ENCODE measurements at places on chromosomes 11 and 22.

- DNase-seq = no peak
Measured at GRCh38 chr11:47158242-47158641, 18.4 kb downstream of the ARFGAP2 start.

DNA sequence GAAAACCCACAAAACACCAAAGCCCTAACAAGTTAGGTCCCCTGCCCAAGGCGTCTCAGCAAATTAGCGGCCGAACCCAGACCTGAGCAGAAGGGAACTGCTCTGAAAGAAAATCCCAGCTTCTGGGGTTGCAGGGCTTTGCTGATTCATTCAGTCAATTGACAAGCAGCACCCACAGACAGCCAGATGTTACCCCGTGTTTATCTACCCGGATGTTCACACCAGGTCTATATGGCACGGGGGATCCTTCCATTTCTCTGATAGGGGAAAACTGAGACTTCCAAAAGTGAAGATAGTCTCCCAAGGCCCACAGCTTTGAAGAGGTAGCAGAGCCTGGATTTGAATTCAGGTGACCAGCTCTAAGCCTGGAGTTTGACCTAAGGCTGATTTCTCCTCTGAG is 14.0 kb upstream of the OAF start:
- no peak for DNase-seq

- DNase-seq = no peak
Measured at GRCh38 chr11:108933630-108934029, 268.8 kb downstream of the DDX10 start.

- DNase-seq = no peak
Measured at GRCh38 chr11:69515271-69516245, 34.1 kb downstream of the LINC01488 start.

DNA sequence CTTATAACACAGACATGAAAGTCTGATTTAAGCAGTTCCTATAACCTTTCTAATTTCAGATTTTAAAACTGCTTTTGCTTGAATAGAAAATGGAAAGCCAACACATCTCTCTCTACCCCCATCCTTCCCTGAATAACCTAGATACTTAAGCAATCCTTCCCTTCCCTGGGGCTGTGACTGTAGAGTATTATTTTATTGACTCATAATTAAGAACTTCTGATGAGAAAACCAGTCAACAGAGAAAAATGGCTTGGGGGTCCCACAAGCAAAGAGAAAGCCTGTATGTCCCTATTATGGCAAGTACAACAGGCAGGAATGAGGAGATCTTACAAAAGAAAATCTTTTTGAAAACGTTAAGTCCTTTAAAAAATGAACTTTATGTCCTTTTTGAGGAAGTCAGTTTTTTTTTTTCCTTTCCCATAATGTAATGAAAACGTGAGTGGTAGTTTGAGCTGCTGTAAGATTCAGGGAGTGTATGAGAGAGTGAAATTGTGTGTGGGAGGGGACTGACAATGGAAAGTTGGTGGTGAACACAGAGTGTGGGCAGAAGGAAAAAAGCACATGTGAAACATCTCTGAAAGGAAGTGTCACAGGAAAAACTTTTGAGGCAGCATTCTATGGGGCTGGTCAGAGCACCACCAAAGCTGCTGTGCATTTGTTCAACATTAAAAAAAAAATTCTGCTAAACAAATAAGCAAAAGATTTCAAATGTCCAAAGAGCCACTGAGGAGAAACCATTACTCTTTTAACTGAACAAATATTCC is 154.6 kb downstream of the MAML2 start:
- DNase-seq = no peak

DNA sequence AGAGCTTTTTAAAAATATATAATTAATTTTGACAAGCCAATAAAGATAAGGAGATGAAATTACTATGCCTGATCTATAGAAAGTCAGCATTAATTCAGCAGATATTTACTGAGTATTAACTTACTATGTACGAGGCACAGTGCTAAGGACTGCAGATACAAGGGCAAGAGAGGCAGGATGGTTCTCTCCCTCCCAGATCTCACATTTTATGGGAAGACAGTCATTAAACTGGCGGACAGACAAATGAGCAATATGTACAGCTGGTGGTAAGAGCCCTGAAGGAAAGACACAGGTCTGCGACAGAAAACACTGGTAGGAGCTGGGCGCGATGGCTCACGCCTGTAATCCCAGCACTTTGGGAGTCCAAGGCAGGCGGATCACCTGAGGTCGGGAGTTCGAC is 36.8 kb downstream of the MCHR1 start:
- no peak for DNase-seq

DNA sequence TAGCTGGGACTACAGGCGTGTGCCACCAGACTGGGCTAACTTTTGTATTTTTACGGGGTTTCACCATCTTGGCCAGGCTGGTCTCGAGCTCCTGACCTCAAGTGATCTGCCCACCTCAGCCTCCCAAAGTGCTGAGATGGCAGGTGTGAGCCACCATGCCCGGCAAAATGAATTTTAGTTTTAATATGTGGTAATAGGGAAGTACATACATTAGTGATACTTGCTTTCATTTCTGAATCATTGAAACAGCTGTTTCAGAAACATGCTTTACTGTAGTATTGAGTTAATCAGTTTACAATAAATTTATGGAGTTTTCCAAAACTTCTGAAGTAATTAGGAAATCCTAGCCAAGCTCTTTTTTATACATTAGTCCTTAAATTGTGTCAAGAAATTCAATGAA is 15.6 kb downstream of the PCF11 start:
- no peak for DNase-seq

GRCh38 chr22:36464715-36465231 is 16.7 kb downstream of the TXN2 start:
- DNase-seq = no peak

DNA sequence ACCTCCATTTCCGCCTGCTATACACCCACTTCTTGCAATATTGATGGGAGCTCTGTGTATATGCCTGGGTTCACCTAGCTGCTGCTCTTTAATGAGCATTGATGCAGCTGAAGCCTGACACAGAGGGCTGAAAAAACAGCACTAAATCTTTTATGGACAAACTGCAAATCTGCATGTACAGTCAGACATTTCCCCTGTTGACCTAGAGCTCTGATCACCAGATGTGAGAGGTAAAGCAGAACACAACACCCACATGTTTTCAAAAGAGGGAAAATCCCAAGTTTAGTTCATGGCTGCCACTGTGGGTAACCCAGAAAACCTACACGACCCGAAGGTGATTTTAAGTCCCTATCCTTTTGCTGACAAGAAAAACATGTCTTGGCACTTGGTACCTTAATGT is 303.0 kb upstream of the PITPNB start:
- DNase-seq = no peak

- DNase-seq = no peak
Measured at GRCh38 chr11:42175203-42175602, 715.8 kb upstream of the LRRC4C start.

DNA sequence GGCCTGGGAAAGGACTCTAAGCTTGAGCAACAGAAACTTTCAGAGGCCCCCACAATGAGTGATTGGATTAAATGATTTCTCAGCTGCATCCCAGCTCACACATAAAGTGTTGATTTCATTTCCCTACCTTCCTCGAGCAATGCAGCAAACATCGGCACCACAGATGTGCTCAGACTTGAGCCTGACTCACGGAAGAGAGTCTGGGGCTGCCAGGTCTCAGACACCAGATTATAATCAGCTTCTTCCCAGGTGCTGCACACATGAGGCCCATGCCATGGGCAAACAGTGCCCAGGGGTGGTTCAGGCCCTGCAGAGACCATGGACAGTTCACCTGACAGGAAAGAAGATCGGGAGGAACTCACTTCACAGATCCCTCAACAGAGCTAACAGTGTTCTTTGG is 226.6 kb upstream of the TENM4 start:
- no peak for DNase-seq

DNA sequence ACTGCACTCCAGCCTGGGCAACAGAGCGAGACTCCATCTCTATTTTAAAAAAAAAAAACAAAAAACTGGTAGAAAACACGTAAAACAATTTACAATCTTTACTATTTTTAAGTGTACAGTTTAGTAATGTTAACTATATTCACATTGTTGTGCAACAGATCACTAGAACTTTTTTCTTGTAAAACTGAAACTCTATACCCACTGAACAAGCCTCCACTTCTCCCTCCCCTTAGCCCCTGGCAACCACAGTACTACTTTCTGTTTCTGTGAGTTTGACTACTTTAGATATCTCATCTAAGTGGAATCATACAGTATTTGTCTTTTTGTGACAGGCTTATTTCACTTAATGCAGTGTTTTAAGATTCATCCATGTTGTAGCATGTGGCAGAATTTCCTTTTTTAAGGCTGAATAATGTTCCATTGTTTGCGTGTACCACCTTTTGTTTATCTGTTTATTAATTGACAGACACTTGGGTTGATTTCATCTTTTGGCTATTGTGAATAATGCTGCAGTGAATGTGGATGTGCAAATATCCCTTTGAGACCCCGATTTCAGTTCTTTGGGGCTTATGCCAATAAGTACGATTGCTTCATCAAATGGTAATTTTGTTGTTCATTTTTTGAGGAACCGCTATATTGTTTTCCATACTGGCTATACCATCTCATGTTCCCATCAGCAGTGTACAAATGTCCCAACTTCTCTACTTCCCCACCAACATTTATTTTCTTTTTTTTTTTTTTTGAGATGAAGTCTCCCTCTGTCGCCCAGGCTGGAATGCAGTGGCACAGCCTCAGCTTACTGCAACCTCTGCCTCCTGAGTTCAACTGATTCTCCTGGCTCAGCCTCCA is 11.0 kb downstream of the DDB2 start:
- no peak for DNase-seq

DNA sequence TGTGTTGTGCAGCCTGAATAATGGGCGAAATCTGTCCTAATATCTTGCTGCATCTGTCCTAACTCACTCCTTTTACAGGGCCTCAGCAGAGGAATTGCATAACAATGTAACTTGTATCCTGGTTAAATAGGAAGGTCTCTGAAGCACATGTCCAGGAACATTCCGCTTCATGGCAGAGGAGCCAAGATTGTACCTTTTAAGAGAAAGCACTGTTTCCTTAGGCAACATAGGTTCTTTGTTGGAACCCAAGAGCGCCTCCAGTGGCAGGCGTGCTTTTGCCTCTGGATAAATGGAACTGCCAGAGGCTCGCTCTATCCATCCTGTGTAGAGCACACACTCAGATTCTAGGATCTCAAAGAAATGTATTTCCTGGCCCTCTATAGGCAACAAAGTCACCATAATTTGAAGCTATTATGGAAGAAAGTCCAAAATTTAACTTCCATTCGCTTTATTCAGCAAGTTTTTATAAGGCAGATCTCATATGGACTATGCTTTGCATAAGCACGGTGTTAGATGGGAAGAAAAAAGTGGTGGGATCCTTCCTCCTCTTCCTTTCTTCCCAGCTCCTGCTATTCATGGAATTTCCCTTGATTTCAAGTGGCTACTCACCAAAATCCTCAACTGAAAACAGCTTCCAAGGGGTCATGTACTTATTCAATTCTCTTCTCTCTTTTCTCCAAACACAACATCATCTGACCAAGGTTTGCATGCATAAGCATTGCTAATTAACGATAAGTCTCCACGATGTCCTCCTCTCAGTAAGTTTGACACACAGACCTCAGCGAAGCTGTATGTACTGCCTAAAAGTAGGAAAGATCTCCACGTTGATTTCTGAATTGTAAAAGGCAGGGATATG is at the start of gene BLID:
TSS of gene BLID (minus strand) at position 692 of the 856 bp plus-strand sequence. CDS start at position 399, 293 bp downstream.
- DNase-seq = no peak

- DNase-seq = no peak
Measured at GRCh38 chr11:88039476-88040147, 135.6 kb downstream of the RAB38 start.

GRCh38 chr11:47156333-47156732 is 20.3 kb downstream of the ARFGAP2 start:
- no peak for DNase-seq

GRCh38 chr11:111327908-111328624 is 29.7 kb downstream of the POU2AF3 start:
- no peak for DNase-seq

DNA sequence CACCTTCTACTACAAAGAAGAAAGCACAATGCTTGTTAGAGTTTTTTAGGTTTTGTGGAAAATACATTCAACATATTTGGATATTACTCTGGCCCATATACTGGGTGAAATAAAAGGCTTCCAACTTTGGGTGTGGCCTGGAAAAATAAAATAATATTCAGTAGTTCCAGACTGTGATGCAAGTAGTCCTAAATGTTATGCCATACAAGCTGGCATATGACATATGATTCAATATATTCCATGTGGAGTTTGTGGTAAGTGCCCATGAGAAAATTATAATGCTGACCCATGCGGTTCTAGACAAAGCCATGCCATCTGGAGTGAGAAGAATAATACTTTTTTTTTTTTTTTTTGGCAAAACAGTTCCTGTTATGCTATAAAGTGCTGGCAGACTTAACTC is 683.3 kb downstream of the LUZP2 start:
- DNase-seq = no peak

DNA sequence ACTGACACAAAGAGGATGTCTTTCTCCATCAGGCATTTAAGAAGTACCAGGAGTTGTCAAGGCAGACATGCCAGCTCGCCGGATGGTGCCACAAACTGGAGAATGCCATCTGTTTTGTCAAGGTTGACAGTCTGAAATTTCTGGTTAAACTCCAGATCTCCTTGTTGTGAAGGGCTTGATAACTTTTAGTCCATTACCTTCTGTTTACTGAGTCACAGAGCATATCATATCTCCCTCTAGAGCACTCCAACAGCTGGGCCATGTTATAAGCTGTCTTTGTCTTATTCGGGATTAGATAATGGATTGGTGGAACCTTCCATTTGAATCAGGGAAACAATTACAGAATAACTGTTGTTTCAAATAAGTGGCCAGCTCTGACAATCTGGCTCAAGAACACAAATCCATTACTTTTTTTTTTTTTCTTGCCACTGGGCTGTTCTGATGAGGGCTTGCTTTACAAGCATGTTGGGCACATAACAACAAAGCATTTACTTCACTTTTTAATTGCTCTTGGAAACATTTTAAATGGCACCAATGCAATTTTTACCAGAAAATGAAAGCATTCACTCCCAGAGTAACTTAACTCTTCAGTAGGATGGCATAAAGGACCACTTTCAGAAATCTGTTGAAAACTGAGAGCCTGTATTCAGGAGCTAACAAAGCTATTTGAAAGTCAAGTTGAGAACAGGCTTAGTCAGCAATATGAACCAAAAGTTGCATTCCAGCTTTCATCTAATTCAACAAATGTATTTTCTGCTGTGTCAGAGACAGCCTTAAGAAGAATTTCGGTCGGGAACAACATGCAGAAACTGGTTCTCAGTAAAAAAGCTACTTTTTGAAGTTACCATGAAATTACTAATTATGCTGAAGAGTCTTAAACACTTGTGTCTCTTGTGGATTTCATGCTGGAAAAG is 227.6 kb upstream of the PITPNB start:
- no peak for DNase-seq
